ENCODE measurements at places on chromosomes 2 and 18.

DNA sequence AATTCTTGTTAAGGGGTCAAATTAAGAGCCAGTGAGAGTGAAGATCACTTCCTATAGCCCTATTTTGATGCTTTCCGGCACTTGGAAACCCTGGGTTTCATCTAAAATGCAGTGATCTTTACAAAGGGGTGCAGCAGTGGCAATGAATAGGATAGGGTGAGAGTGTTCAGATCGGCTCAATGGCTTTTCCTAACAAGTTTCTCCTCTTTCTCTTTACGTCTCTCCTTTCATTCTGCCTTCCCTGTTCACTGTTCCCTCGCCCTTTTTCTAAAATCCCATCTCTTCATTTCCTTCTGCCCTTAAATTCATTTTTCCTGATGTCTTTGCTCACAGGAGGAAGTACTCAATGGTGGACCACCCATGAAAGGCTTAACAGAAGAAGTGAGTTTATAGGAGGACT is 86.0 kb downstream of the CTIF start:
- no peak for DNase-seq

- no peak for DNase-seq
Measured at GRCh38 chr18:79720359-79720733, 40.7 kb downstream of the CTDP1 start.

- no peak for DNase-seq
Measured at GRCh38 chr2:44060990-44061389, 65.2 kb upstream of the LRPPRC start.

GRCh38 chr2:23594460-23594825 is 209.5 kb downstream of the KLHL29 start:
- no peak for DNase-seq

- DNase-seq, result no peak
Measured at GRCh38 chr2:98233941-98234340, 112.3 kb upstream of the CNGA3 start.

DNA sequence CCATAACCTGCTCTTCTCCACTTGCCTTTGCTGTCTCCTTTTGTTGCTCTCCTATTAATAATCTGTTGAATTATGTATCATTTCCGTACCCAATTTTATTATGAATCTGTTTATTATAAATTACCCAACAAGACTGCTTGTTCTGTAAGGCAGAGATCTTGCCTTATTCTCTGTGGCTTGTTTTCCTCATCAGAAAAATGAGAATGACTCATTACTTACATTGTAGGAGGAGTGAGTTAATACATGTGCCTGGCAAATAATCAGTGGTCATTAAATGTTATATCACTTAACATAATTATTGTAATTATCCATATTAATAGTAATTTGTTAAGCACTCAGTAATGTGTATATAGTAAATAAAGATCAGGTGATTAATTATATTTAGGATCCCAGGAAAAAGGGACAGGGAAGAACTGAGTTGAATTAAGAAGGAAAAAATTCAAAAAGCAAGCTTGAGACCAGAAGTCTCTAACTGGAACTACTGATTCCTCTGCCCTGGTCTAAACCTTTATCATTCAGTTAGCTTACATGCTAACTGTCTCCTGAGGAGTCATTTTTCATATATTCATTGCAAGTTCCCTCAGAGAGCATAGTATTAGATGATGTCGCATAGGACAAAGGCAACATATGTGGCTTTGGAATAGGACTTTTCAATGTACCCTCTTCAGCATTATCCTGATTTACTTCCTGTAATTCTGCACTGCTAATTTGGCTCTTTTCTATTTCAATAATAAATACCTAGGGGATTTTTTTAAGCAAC is 335.7 kb downstream of the GALNT13 start:
- DNase-seq, result no peak

GRCh38 chr2:30487603-30488002 is 40.6 kb downstream of the LCLAT1 start:
- no peak for DNase-seq

DNA sequence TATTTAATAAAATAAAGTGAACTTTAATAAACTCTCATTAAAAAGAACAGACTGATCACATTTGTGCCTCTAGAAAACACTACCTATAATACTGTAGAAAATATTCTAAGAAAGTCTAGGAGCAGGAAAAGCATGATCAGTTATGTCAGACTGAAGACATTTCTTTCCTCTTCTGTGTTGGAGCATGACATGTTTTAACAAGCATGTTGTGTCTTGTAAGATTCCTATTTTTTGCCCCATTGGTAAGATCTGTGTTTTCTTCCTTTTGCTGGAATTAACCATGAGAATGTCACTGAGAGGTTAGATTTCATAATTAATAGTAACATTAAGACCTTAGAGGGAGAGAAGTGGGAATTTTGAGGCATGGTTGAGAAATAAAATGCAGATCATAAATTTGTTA is 27.7 kb downstream of the LAMA3 start:
- DNase-seq, result no peak

- DNase-seq, result no peak
Measured at GRCh38 chr2:63866009-63866709, 24.5 kb downstream of the UGP2 start.

DNA sequence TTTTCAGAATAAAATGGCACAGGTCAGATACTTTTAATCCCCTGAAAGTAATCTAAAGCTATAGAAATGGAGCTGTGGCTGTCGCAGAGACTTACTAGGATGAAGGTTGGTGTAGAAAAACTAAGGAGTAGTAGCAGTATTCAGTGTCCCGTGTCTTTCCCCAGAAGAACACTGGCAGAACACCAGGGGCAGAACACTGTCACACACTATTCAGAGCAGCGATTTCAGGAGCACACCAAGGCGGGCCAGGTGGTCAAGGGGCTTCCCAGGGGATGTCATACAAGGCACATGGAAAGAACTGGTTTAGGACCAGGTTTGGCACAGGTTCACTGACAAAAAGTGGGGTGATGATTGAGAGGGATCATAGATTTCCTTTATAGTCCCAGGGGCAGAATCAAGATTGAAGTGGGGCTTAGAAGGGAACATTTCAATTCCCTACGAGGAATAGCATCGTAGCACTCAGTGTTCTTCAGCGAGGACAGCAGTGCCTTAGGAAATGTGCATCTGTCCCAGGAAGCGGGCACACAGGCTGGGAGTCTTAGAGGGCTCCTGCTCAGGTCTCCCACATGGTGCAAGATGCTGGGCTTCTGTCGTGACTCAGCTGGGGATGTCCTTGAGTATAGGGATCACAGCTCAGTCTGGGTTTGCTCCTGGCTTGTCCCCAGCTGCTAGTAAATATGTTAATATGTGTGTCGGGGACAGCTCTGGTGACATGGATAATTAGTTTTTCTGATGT is 22.6 kb downstream of the BCL2L11 start:
- no peak for DNase-seq

- no peak for DNase-seq
Measured at GRCh38 chr2:32246911-32247310, 17.8 kb downstream of the NLRC4 start.

DNA sequence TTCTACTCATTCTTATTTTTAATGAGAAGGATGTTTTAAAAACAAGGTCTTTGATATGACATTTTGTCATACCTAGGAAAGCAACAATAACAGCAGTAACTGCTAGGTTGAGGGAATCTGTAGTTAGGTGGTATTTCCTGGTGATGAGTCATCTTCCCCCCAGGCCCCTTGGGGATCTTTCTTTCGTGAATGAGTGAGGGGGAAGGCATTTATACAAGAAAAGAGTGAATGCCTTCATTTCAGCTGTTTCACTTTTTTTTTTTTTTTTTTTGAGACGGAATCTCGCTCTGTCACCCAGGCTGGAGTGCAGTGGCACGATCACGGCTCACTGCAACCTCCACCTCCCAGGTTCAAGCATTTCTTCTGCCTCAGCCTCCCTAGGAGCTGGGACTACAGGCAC is 108.6 kb downstream of the MAP4K4 start:
- peak; percentile 60 for DNase-seq

GRCh38 chr2:150981826-150982225 is 279.8 kb downstream of the RBM43 start:
- DNase-seq, result no peak

GRCh38 chr2:200364620-200365019 is 58.1 kb downstream of the SPATS2L start:
- DNase-seq, result no peak

DNA sequence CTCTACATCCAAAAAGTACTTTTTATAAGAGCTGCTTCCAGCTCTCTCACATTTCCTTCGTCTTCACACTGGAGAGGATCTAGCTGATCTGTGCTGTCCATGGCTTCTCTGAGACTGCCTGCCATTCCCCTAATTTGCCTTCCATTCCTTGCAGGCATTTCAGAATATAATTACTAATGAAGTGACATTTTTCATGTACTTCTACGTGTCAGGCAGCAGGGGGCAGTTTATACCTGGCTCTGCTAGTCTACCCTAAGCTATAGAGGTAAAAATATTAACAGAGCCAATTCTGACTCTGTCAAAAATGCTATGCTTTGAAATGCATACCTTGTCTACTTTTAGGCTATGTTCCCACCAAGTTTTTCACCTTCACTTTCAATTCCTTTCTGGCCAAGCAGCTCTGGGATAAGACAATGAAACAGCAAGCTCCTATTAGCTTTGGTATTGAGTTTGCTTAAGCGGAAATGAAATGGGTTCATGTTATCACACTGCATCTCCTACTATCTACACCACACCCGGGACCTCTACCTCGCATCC is 81.9 kb downstream of the MEP1B start:
- no peak for DNase-seq

- no peak for DNase-seq
Measured at GRCh38 chr18:58272209-58272608, 228.2 kb downstream of the NEDD4L start.

DNA sequence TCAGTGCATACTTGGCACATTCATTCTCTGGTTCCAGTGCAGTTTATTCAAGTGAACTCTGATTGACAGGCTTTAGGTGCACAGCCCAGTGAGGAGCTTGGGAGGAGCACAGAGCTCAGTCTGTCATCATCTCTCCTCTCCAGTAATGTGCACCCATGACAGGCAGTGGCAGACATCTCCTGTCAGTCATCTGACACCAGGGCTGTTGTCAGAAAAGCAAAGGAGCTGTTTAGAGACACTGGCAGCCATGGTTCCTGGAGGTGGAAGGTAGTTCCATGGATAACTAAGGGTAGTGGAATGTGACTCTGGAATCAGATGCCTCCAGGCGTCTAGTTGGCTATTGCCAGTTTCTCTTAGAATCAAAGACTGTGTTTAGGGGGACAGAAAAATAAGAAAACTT is 308.8 kb downstream of the DCDC2C start:
- no peak for DNase-seq

- no peak for DNase-seq
Measured at GRCh38 chr18:56097621-56098020, 509.6 kb upstream of the TCF4 start.

DNA sequence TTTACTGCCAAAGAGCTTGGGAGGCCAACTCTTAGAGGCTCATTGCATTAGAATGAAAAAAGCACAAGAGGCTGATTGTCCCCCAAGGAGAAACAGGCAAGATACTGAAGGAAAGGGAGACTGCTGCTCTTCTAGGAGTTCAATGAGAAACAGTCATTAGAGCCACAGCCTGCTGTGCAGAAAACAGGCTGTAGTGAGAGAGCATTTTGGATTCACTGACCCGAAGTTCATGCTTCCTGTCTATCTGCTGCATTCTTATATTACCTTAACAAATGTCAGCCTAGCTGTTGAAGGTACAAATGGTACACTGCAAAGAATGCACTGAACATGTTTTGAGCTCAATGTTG is 423.3 kb downstream of the SETBP1 start:
- DNase-seq, result no peak

DNA sequence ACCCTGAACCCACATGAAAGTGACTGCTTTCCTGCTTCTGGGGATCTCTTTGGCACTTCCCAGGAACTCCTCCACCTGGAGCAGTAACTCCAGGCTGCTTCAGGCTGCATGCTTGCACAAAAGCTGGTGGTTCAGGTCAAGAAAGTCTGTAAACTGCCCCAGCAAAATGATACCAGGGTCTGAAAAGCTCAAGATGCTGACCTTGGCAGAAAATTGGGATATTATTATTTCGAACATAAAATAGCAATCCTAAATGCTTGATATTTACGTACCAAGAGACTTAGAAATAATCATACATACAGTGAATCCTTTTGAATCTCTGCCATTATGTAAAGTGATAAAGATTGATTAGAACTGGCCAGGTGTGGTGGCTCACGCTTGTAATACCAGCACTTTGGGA is 674.3 kb downstream of the ERBB4 start:
- no peak for DNase-seq

DNA sequence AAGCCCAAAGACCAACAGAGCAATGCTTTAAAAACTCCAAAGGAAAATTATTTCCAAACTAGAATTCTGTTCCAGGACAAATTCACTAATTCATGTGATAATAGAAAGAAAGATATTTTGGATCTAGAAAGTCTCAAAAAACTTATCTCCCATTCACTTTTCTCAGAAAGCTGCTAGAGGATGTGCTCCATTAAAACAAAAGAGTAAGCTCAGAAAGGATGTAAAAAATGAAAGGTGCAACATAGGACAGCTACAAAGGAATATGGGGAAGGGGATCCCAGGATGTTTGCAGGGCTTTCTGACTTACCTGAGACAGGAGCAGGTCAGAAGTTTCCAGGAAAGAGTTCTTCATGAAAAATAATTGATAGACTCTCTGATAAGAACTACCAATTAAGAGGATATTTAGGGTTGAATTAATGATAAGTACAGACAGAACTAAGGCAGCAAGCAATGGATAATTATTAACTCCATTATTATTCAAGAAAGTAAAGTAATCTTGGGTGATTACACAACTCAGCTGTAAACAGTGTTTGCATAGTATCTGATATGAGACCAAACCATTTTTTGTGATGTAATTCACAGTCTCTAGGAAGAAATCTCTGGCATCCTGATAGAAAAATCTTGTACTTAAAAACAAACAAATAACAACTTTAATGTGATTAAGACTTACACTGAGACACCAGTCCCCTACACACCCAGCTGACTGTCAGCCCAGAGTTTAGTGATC is 20.9 kb downstream of the LYG1 start:
- no peak for DNase-seq

DNA sequence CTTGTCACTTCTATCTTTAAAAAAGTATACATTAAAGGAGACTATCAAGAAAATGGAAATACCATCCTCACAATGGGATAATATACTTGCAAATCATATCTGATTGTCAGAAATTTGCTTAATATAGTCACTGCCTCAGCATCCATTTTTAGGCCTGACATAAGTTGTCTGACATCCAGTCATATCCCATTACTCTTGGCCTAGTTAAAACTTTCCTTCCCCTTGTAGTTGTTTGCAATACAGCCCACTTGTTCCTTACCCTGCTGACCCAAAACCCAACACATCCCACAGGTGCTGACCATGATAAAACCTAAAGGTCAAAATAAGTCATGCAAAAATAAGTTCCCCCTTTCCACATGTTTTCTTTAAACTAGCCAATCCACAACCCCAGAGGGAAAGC is 3.6 kb upstream of the ARHGEF33 start:
- DNase-seq, result no peak

GRCh38 chr18:60027397-60027796 is 127.6 kb downstream of the PMAIP1 start:
- no peak for DNase-seq

GRCh38 chr2:53429901-53430300 is 337.7 kb upstream of the CHAC2 start:
- no peak for DNase-seq

DNA sequence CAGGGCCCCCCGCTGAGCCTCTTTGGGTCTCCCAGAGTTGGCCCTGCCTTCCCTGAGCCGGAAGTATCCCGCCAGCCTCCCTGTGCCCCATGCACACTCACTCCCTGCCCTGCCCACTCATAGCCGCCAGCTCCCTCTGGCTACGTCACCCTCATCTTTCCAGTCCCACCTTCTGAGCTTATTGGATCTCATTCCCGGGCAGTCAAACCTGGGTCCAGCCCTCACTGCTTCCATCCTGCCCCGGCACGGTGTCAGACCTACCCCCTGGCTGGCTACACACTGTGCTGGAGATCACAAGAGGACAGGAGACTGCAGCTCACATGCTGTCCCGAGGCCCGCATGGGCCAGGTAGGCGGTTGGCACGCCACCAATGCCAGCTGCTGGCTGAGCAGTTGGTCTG is 147.2 kb downstream of the ASB1 start:
- no peak for DNase-seq

Data from kidney epithelial cell (primary cell).